ENCODE measurements at places on chromosomes 4 and X.

DNA sequence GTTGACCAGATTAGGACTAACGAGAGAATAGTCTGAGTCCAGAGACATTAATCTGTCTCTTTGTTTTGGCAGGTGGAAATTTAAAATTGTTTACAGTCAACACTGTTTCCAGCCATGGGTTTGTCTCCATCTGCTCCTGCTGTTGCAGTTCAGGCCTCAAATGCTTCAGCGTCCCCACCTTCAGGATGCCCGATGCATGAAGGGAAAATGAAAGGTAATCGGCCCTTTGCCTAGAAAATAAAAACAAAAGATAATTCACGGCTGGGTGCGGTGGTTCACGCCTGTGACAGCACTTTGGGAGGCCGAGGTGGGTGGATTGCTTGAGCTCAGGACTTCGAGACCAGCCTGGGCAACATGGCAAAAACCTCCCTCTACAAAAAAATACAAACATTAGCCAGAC, 815 bp downstream of the HCCS start:
- DNase-seq, result no peak

GRCh38 chrX:107825698-107826237, at the start of gene MID2:
MID2 (plus strand) TSS chrX:107825866; CDS start chrX:107826427, 561 bp downstream.
- no peak for DNase-seq

GRCh38 chr4:7747062-7747385, 192.6 kb downstream of the AFAP1 start:
- no peak for DNase-seq

DNA sequence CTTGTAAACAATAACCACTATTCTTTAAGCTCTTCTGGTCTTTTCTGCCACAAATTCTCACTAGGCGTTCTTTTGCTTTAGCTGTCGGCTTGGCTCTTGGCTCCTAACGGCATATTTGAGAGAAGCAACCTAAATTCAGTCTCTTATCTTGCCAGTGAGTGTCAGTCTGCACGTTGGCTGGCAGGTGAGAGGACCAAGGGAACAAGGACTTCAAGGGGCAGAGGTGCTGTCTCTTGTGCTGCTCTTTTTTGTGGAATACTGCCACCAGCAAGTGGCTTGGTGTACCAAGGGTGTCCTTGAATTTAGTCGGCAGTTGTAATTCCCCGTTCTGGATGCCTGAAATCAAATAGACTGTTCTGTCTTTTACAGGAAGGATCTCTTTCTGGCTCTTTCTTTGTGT, 77.8 kb upstream of the SLC4A4 start:
- DNase-seq, result no peak

- DNase-seq, result no peak
Observed at GRCh38 chr4:8374851-8375649, 65.5 kb downstream of the ACOX3 start.

GRCh38 chr4:69909195-69909594, 21.7 kb upstream of the CSN1S1 start:
- no peak for DNase-seq

GRCh38 chr4:158624889-158625478, 46.7 kb downstream of the C4orf46 start:
- DNase-seq, result no peak

- DNase-seq, result no peak
Observed at GRCh38 chr4:37989398-37990260, 29.4 kb downstream of the PTTG2 start.

DNA sequence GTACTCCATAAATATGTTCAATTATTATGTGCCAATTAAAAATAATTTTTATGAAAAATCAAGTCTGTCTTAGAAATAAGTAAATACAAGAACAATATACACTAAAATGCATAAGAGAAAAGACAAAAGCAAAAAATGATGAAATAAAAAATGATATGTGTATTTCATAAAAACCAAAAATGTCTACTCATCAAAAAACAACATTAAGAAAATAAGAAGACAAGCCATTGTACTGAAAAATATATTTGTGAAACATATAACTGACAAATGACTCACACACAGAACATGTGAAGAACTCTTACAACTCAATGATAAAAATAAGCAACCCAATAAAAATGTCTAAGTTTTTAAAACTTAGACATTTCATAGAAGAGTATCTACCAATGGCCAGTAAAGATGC, 34.1 kb upstream of the ENOX2 start:
- no peak for DNase-seq

GRCh38 chr4:37243722-37244582, 591 bp upstream of the NWD2 start:
- no peak for DNase-seq

Measured in SW 1271 (cell line).